ENCODE measurements at places on chromosomes 4 and X.

DNA sequence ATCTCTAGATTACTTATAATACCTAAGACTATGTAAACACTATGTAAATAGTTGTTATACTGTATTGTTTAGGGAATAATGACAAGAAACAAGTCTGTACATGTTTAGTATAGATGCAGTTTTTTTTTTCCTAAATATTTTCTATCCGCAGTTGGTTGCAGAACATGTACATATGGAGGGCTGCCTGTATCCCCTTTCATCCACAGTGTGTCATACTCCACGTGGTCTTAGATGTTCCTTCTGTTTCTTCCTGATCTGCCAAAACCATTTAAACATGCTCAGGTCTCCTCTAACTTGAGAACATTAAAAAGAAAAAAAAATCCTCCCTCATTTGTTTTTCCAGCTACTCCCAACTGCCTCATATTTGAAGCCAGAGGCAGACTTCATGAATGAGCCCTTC lies 14.0 kb downstream of the OCIAD1 start:
- no peak for DNase-seq

- DNase-seq = no peak
Observed at GRCh38 chr4:98604723-98605122, 53.7 kb downstream of the TSPAN5 start.

DNA sequence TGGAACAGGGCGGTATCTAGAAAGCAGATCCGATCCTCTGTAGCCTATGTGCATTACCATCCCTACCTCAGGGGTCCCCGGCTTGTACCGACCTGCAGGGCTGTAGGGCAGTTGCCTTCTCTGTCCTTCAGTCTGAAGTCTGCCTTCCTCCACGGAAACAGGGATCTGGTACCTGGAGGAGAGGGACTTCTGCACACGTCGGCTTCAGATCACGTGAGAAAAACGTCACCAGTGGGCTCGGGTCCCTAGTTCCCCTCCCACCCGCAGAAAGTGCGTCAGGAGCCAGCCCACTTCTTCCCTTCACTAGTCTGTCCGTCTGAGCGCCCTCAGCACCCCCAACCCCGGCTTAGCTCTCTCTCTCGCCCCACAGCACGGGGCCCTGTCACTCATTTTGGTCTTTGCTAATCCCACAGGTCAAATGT lies at the start of gene TCEAL5:
TCEAL5 (minus strand) TSS at position 170 of the 422 bp plus-strand sequence. CDS start 2,187 bp downstream, outside the sequence.
- no peak for DNase-seq

DNA sequence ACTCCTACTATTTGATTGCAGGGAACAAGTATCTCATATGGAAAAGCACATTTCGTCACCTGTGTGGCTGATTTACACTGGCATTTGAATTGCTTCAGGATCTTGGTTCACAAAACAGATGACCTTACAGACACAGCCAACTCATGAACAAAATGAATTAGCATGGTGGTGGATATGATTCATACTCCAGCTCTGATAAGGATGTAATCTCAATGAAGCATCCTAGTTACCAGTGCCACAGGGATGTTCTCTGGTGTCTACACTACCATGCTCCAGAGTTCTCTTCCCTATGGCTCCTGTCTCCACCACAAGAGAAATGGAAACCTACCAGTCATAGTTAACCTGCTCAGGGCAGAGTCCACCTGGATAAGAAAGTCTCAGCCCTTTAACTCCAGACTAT lies 40.7 kb downstream of the TEC start:
- DNase-seq = no peak

- no peak for DNase-seq
Observed at GRCh38 chrX:10526451-10526850, 93.9 kb downstream of the MID1 start.

- DNase-seq = no peak
Observed at GRCh38 chr4:112201915-112202505, 29.6 kb upstream of the AP1AR start.

DNA sequence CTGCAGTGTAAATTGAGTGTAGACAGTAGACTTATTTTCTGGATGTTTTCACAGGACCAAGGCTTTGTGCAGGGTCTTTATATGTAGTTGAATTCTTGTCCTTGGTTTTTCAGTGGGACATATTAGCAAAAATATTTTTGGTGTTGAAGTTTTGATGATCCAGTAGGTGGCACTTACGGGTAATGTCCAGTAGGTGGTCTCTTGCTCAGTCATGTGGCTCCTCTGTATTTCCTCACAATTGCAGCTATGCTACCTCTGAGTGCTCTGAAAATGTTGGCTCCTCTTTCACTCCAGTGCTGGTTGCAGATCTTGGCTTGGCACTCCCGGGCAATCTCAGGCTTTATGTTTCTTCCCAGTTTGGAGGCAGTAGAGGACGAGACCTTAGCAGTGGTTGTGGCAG lies 419.8 kb upstream of the AMOT start:
- DNase-seq = no peak

DNA sequence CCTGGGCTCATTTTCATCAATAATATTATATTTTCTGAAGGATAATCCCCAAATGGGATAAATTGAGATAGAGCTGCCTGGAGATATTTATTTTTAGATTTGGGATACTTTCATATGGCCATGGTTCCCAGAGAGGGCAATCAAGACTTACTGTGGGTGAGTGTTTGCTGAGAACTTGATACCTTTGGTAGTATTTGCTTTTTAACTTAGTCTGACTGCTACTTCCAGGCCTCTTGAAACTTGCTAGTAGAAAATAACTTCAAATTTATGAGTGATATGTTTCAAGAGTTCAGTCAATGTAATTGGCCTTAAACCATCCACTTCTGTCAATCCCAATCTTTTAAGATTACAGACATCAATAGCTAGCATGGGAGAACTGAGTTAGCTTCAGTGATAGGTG lies 181.6 kb upstream of the POU3F4 start:
- DNase-seq = no peak

DNA sequence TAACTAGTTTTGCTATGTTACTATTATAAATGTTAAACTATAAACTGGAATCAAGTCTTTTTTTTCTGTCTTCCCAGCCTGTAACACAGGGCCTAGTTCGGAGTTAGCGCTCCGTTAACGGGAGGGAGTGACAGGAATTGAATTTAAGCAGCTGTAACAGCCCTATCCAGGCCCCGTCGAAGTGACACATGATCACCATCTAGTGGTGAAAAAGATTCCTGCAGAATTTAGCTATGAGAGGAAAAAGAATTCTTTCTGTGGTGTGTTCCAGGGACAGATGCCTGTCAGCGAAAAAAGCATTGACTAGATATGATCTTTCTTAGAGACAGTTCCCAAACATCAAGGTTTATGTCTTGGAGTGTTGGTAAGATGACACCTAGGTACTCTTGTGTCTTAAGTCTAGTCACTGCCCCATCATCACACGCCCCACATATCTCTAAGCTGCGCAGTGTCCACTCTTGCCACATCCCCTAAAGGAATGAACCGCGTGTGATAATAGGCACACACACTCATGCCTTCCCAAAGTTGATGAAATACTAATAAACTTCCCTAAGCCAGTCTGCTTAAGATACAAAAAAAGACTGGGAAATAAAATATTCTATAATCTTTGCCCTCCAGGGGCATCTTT lies 2.1 kb downstream of the GAB3 start:
- peak; percentile 42 for DNase-seq

DNA sequence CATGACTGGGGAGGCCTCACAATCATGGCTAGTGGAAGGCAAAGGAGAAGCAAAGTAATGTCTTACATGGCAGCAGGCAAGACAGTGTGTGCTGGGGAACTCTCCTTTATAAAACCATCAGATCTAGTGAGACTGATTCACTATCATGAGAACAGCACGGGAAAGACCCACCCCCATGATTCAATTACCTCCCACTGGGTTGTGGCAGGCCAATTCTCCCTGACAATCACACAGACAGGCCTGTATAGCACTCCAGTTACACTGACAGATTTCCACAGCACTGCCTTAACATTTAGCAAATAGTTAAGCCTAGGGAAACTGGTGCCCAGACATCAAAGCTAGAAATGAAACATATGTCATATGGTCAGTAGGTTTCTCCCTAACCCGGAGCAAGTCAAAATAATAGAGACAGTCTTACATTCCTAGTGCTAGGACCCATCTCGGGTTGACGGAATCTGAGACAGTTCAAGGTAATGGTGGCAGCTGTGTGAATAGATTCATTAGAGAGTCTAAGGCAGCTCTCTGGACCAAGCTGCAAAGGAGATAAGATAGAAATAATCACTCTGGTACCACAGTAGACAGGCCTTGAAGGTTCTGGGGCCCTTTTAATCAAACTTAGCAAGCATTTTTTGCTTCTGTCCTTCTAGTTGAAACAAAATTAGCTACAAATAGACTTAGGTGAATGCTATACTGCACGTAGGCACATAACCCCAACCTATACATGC lies 9.4 kb upstream of the HERC5 start:
- DNase-seq = no peak

- no peak for DNase-seq
Observed at GRCh38 chrX:9562851-9563250, 98.0 kb downstream of the TBL1X start.

DNA sequence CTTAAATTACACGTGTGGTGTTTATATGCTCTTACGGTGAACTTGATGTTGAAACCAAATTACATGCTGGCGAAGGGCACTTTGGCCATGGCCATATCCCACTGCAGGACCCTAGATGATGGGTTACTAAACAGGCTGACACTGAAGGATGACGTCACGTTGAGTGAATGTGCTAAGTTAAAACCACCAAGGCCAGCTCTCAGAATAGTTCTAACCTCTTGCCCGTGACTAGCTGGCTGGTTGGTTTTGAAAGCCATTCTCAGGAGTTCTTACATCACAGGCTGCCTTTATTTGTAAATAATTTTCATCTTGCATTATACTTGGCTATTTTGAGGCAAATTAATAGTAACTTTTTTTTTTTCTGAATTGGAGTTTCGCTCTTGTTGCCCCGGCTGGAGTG lies 41.3 kb upstream of the PHEX start:
- no peak for DNase-seq

DNA sequence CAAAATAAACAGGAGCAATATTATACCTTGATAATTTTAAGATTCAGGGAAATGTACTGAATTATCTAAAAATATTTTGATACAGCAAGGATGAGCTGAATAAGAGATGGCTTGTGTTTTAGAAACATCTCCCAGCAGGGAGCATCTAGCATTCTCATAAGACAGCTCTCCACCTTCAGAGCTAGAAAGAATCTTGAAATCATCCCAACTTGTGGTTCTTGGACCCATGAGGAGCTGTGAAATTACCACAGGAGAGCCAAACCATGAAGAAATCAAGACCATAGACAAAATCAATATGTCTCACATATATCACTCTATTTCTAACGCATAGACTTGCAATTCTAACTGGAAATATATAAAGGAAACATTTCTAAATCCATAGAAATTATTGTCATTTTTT lies 210.6 kb upstream of the DKK2 start:
- no peak for DNase-seq

- no peak for DNase-seq
Observed at GRCh38 chrX:153689654-153690465, 2.1 kb downstream of the SLC6A8 start.

GRCh38 chr4:102819588-102820365 lies 7.6 kb downstream of the UBE2D3 start:
- DNase-seq = no peak

- no peak for DNase-seq
Observed at GRCh38 chrX:49191574-49192011, 5.4 kb upstream of the PRICKLE3 start.

DNA sequence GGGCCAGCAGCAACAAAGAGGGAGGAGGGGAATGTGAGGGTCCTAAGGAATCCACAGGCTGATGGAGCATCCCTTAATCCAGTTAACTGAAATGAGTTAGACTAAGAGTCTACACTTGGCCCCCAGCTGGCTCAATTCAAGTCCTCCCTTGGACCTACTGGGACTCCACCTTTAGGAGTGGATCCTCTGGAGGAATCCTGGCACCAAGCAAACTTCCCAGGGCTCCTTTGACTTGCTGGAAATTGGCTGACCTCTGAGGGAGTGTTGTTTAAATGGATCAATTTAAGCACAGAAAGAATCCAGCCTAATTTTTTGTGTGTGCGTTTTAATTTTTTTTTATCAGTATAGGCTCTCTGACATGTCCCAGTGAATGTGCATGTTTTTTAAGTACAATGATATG lies 114.7 kb downstream of the SHROOM3 start:
- no peak for DNase-seq

DNA sequence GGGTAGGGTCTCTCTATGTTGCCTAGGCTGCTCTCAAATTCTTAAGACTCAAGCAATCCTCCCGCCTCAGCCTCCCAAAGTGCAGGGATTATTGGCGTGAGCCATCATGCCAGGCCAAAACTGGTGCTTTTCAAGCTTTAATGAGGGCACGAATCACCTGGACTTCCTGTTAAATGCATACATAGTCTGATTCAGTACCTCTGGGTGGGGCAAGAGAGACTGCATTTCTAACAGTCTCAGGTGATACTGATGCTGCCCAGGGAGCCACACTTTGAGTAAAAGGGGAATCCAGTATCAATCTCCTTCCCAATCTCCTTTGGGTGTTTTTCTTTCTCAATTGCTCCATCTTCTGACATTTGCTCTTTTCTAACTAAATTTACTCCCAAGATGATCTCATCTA lies 96.5 kb downstream of the SH3RF1 start:
- DNase-seq = no peak

DNA sequence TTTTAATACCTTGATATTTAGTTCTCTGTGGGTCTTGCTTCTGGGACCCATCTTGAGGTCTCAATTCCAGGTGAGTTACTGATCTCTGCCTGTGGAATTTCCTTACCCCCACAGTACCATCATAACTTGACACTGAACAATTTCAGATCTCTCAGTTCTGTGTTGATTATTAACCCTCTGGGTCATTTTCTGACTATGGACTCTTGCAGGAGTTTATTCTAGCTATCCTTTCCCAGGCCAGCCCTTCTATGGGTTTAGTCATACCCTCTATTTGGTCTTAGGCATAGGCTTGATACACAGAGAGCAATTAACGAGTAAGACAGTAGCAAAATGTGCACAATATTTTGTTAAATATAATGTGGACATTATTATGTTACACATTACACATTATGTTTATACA lies 3.7 kb upstream of the SPARCL1 start:
- no peak for DNase-seq

- no peak for DNase-seq
Observed at GRCh38 chrX:155262970-155263754, 1.1 kb downstream of the RAB39B start.

- DNase-seq = no peak
Observed at GRCh38 chrX:42276982-42277690, 353.8 kb upstream of the CASK start.

GRCh38 chr4:138010639-138011038 lies 231.5 kb downstream of the SLC7A11 start:
- DNase-seq = no peak

- no peak for DNase-seq
Observed at GRCh38 chr4:150591904-150592303, 10.0 kb downstream of the MAB21L2 start.

GRCh38 chrX:153769865-153770600 lies 6.0 kb downstream of the PLXNB3 start:
- no peak for DNase-seq

GRCh38 chr4:34039766-34040165 lies 2204.5 kb downstream of the ARAP2 start:
- no peak for DNase-seq

GRCh38 chr4:109233570-109233969 lies 68.9 kb downstream of the COL25A1 start:
- no peak for DNase-seq

All from DMS153 (cell line).